Natural killer cell (primary cell): ENCODE measurements at places on chromosomes 5 and 9.

GRCh38 chr5:44387921-44388320 is 1.3 kb downstream of the FGF10 start:
- no peaks in the 10 kb centered on the region for H3K4me1 ChIP-seq
- DNase-seq, result no peak
- H3K4me3 ChIP-seq, result no peak overlapping the region
- peaks cover 11% of the 10 kb centered on the region for H3K27me3 ChIP-seq
- H3K36me3 ChIP-seq, result no peaks in the 10 kb centered on the region

DNA sequence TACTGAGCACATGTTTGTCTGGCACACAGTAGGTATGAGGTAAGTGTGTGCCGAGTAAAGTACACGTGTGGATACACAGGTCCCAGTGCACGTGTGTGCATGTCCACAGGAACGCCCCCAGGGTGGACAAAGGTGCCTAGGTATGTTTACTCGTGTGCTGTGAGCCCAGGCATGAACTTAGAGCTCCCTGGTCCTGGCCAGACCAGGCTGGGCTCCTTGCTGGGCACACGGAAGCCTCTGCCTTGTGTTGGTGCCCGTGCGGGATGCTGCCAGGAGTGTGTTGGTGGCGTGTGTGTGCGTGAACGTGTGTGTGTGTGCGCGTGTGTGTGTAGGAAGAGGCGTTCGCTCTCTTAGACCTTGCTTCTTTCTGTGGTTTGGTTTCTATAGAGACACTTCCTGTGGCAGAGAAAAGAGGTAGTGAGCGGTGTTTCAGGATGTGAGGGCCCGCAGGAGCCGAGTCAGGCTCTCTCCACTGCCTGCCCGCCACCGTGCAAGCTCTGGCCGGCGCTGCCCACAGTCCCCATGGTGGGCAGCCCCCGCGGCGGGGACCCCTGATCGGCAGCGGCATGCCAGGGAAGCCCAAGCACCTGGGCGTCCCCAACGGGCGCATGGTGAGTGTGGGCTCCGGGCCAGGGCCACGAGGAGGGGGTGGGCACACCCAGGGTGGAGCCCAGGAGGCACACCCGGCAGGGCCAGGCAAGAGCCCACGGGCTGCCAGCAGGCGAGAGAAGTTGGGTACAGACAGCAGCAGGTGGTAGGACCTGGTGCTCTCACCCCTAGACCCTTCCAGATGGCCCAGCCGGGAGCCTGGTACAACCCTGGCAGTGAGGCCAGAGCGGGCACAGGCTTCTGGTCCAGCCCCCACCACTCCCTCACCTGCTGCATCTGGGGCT is at the start of gene RGS14:
TSS of gene RGS14 (plus strand) at position 466 of the 893 bp plus-strand sequence. CDS start at position 567, 101 bp downstream.
- peak within 1 kb of the TSS; percentile 85 for H3K4me3 ChIP-seq
- no peaks in the 10 kb centered on the region for H3K27me3 ChIP-seq
- peaks cover 7% of the 10 kb centered on the region for H3K36me3 ChIP-seq
- H3K4me1 ChIP-seq, result peaks cover 73% of the 10 kb centered on the region
- peak; percentile 90 for DNase-seq

- peaks cover 56% of the 10 kb centered on the region for H3K27me3 ChIP-seq
- H3K27ac ChIP-seq, result no peak overlapping the region
- H3K4me3 ChIP-seq, result no peak overlapping the region
- H3K4me1 ChIP-seq, result peaks cover 9% of the 10 kb centered on the region
Measured at GRCh38 chr9:77020413-77021290, 1.2 kb downstream of the FOXB2 start.

GRCh38 chr9:86471171-86471815 is 117.1 kb upstream of the TUT7 start:
- no peaks in the 10 kb centered on the region for H3K4me1 ChIP-seq
- no peak overlapping the region for H3K27ac ChIP-seq
- H3K36me3 ChIP-seq, result no peaks in the 10 kb centered on the region
- no peak overlapping the region for H3K4me3 ChIP-seq

- H3K27ac ChIP-seq, result no peak overlapping the region
- H3K4me3 ChIP-seq, result no peak overlapping the region
- H3K36me3 ChIP-seq, result no peaks in the 10 kb centered on the region
- DNase-seq, result no peak
- H3K27me3 ChIP-seq, result no peaks in the 10 kb centered on the region
Measured at GRCh38 chr5:10699987-10700386, 61.0 kb downstream of the DAP start.

DNA sequence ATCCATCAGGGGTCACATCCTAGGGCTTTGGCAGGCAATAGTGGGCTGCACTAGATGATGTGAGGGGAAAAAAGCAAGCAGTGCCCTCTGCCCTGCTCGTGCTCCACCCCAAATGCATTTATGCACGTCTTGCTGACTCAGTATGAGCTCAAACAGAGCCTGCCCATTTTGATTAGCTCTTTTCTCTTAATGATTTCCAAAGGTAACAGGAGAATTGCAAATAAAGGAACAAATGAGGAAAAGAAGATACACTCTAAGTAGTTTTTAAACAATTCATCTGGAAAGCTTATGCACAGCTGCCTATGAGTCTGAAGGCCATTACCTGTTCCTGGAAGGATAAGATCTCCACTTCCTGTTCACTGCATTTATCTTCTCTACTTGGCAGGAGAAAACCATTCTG is 364.2 kb downstream of the TMEM232 start:
- H3K36me3 ChIP-seq, result no peaks in the 10 kb centered on the region
- no peak overlapping the region for H3K4me3 ChIP-seq
- no peak overlapping the region for H3K27ac ChIP-seq
- H3K27me3 ChIP-seq, result no peaks in the 10 kb centered on the region
- H3K4me1 ChIP-seq, result no peaks in the 10 kb centered on the region
- DNase-seq, result no peak

DNA sequence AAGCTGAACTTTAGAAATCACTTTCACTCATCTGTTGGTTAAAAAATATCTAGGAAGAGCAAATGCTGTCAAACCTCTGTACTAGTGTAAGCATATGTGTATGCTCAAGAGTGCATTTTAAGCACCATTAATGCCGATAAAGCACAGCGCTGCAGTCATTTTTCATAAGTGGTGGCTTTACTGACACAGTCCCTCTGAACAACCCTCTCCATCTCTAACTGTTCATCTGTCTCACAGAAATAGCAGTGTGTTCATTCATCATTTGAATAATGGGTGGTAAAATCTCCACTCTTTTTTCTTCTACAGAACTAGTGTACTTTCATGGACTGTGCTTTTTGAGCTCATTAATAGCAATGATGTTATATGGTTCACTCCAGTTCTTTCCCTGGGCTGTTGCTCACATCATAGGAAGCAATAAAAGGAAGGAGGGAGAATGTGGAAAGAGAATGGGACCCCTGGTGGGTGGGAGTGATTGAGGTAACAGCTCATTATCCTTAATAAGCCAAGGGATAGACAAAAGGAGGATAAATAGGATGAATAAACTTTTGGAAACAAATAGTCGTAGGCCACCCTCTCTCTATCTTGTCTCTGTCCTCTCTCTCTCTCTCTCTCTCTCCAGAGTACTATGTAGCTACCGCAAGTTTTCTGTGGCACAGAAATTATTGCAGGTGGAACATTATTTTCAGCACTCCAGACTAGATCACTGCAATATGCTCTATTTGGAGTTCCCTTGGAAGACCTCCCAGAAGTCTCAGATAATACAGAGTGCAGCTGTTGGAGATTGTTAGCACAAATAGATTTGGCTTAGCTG is 117.9 kb upstream of the PRDM9 start:
- no peaks in the 10 kb centered on the region for H3K36me3 ChIP-seq
- no peak overlapping the region for H3K27ac ChIP-seq
- no peak overlapping the region for H3K4me3 ChIP-seq
- H3K27me3 ChIP-seq, result no peaks in the 10 kb centered on the region

GRCh38 chr9:115146581-115147021 is 28.6 kb upstream of the TNC start:
- H3K27me3 ChIP-seq, result no peaks in the 10 kb centered on the region
- DNase-seq, result no peak
- H3K4me3 ChIP-seq, result no peak overlapping the region
- no peaks in the 10 kb centered on the region for H3K36me3 ChIP-seq
- no peak overlapping the region for H3K27ac ChIP-seq

DNA sequence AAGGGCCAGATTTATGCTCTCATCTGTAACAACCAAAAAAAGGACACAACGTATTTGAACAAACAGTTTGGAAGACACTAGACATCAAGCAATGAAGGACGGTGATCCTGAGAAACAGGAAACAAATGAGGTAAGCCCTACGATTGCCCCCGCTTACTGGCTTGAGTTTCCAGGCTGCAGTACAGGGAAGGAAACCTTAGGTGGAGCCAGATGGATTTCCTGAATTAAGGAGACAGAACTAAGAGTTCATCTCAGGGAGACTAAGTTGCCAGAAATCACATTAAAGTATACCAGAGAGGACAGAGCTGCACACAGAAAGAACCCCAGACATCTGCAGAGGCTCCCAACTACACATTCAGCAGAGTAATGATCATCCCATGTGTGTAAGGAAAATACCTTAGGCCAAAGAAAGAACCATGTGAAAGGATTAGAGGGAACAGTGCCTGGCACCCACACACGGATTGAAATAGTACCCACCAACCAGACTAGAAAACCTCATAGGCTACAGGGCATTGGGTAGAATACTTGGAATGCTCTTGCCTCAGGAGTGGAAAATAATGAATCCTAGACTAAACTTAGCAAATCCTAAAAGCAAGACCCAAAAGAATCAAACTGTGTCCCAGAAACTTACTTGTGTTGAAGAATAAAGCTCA is 99.3 kb upstream of the NIPBL start:
- no peaks in the 10 kb centered on the region for H3K27me3 ChIP-seq
- no peak overlapping the region for H3K27ac ChIP-seq
- no peaks in the 10 kb centered on the region for H3K4me1 ChIP-seq
- no peak overlapping the region for H3K4me3 ChIP-seq

- H3K27me3 ChIP-seq, result no peaks in the 10 kb centered on the region
- H3K36me3 ChIP-seq, result peaks cover 33% of the 10 kb centered on the region
- no peak overlapping the region for H3K4me3 ChIP-seq
- DNase-seq, result no peak
Measured at GRCh38 chr5:172170251-172170701, 17.7 kb downstream of the STK10 start.

- H3K27me3 ChIP-seq, result no peaks in the 10 kb centered on the region
- H3K4me1 ChIP-seq, result peaks cover 4% of the 10 kb centered on the region
- no peak overlapping the region for H3K4me3 ChIP-seq
Measured at GRCh38 chr9:89825669-89826068, 220.9 kb downstream of the GADD45G start.

GRCh38 chr9:114424126-114424525 is 36.3 kb upstream of the AKNA start:
- no peak overlapping the region for H3K4me3 ChIP-seq
- no peak overlapping the region for H3K27ac ChIP-seq
- no peaks in the 10 kb centered on the region for H3K36me3 ChIP-seq
- H3K4me1 ChIP-seq, result no peaks in the 10 kb centered on the region

DNA sequence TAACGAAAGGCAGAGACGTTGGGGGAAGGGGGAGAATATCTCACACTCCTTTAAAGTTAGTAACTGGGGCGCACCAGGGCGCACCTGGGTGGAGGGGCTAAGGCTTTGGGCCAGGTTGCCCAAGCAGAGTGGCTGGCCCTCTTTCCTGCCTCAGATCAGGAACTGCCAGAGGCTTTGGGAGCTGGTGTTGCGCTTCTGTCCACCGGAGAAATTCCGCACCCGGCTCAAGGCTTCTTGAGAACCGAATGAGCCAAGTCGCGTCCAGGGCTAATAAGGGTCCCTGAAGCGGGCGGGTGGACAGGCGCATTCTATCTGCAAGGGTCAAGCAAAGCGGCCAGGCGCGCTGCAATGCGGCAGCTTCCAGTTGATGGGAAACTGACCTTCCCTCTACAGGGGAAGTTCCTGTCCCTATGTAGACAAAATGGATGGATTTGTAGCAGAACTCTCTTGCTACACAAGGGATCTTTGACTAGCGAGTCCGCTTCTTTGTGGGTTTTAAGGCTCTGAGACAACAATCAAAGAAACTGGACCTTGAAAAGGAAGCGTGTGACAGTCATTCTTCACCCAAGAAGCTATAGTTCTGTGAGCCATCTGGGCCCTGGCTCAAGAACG is 5.5 kb downstream of the PAX5 start:
- peaks cover 79% of the 10 kb centered on the region for H3K27me3 ChIP-seq
- peaks cover 57% of the 10 kb centered on the region for H3K4me1 ChIP-seq
- no peak overlapping the region for H3K27ac ChIP-seq
- no peaks in the 10 kb centered on the region for H3K36me3 ChIP-seq

DNA sequence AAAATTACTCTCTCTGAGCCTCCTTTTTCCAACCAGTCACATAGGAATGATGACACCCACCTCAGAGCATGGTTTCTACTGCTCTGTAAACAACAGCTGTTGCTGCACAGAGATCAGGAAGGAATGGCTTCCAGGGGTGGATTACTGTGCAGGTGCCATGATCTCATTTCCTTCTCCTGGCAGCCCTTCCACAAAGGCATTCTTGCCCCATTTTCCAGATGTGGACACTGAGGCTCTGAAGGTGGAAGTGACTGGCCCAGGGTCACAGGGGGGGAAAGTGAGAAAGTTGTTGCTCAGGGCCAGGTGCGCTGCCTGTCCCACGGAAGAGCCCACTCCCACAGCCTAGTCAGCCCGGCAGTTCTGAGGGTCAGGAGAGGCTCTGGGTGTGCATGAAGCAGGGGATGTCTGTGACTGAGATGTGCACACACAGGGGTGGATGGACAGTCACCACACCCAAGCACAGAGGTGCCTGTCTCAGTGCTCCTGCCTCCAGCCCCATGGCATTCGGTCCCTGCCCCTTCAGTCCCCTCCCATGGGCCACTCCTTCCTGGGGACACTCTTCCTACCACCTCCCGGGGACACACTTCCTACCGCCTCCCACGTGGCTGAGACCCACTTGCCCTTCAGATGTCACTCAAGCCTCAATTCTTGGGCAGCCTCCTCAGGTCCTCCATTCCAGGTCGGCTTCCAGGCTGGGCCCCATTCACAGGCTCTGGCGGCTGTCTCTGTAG is 17.0 kb downstream of the FGFR4 start:
- H3K4me3 ChIP-seq, result no peak overlapping the region
- H3K36me3 ChIP-seq, result no peaks in the 10 kb centered on the region
- H3K4me1 ChIP-seq, result no peaks in the 10 kb centered on the region
- H3K27ac ChIP-seq, result no peak overlapping the region
- DNase-seq, result no peak
- H3K27me3 ChIP-seq, result no peaks in the 10 kb centered on the region

- no peaks in the 10 kb centered on the region for H3K27me3 ChIP-seq
- DNase-seq, result no peak
- no peaks in the 10 kb centered on the region for H3K36me3 ChIP-seq
- H3K4me3 ChIP-seq, result no peak overlapping the region
Measured at GRCh38 chr9:126108240-126108639, 218.4 kb upstream of the MVB12B start.

DNA sequence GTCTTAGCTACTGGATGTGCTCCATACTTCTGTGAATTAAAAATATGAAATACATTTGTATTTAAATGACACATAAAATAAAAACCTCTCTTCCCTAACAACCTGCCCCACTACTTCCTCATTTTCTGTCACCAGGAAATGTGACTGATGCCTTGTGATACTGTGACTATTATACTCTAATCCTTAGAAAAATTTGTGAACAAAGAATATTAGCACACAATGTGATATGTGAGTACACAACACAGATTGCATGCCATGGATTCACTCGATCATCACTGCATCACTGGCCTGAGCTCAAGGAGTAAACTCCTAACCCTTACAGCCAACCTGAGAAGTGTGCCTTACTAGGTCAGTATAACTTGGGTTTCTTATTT is 281.0 kb downstream of the EFNA5 start:
- H3K36me3 ChIP-seq, result no peaks in the 10 kb centered on the region
- DNase-seq, result no peak
- H3K4me1 ChIP-seq, result peaks cover 18% of the 10 kb centered on the region
- H3K27ac ChIP-seq, result peak overlapping the region; percentile 32
